Right renal pelvis (tissue), 4 donors: ENCODE measurements at places on chromosomes 12 and 14. TPM values are rescaled to one million over a fixed set of nuclear protein-coding genes. Genes with fewer than 3 reads are reported as not detected.

The CD9 gene
- 183 TPM for polyA plus RNA-seq

The GUCY2C gene
- polyA plus RNA-seq, result 0.89 TPM

The LRRC10 gene
- not detected for polyA plus RNA-seq

The PNMA1 gene
- polyA plus RNA-seq, result 100 TPM

The CLECL1 gene
- 0.32 TPM for polyA plus RNA-seq

The SLC5A8 gene
- 33.8 TPM for polyA plus RNA-seq

The STAC3 gene
- 3.5 TPM for polyA plus RNA-seq

The RASAL1 gene
- polyA plus RNA-seq, result 11.4 TPM

The KRT74 gene
- polyA plus RNA-seq, result not detected

The PZP gene
- polyA plus RNA-seq, result 0.36 TPM

- DNase-seq, result no peak
Observed at GRCh38 chr12:92952394-92952793, 23.3 kb upstream of the EEA1 start.

DNA sequence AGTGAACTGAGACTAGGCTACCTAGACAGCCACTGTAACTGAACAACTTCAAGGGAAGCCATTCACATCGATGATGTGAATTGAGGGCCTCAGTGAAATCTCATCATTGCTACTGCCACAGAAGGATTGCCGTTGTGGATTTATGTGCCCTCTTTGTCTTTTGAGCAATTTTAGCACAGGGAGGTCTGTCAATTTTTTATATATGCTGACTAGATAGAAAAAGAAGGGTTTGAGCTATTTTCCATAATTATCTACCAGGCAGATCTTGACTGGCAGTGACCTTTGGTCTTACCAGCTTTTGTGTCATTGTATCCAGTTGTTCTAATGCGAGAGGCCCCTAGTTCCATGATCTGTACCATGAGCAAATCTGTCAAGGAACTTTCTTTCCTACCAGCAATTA is 179.4 kb downstream of the ERC1 start:
- no peak for DNase-seq

GRCh38 chr12:131282292-131283080 is 328.8 kb downstream of the ADGRD1 start:
- no peak for DNase-seq

DNA sequence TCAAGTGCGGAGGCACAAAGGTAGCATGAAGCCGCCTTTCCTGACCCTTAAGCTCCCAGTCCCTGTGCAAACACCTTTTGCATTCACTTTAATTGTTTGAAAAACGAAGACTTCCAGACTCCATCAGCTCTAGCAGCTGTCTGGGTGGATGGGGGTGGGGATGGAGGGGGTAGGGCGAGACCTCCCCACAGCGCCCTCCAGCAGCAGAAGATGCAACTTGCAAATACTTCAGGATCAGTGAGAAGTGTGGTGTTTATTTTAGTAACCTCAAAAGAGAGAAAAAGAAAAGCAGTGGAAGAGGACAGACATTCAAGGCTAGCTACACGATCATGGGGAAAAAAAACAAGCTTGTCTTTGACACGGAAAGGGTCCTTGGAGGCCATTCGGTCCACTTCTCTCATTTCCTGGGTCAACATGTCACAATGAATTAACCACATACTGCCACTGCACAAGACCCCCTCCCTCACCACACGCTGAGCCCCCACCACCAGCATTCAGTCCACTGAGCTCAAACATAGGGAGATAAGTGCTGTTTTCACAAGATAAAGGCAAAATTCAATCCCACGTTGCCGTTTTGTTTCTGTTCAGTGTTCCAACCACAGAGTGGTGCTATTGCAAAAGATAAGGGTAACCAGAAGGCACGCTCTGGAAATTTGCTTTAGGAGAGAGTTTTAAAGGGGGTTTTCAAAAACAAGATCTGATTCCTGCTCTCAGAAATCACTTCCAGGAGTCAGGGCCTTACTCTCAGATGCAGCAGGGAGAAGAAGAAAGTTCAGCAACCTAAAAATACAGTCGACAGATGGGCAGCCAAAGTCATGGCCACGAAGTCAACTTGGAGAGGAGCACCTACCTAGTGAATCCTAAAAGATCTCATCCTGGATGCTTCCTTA is 3.3 kb upstream of the NTF3 start:
- no peak for DNase-seq

- DNase-seq, result no peak
Observed at GRCh38 chr14:61559641-61560201, 135.6 kb upstream of the HIF1A start.

GRCh38 chr14:87207756-87208155 is 785.2 kb downstream of the GALC start:
- no peak for DNase-seq

- no peak for DNase-seq
Observed at GRCh38 chr12:121428883-121429282, 29.0 kb downstream of the RNF34 start.

DNA sequence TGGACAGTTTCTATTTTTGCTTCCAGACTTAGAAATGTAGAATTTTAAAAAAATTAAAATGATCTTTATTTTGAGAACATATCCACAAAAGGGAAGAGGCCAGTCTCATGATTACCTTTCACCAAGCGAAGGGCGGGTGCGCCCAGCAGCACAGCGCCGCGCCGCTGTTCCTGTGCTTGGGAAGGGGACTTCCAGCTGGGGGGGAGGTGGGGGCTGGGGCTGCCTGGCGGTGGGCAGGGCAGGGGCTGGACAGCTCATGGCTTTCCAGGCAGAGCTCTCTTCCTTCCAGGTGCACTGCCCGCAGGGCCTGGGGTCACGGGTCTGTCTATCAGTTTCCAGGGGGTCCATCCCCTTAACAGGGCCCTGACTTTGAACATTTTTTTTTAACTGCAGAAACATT is 199.9 kb downstream of the TTC7B start:
- no peak for DNase-seq
